Stimulated activated naive CD8-positive, alpha-beta T cell treated with anti-CD3 and anti-CD28 coated beads, Interleukin-15, Interleukin-2, amounts not matched to agents 100 U/mL and 50 U/mL, for 24 hours (primary cell): ENCODE measurements at places on chromosomes 3 and 15.

DNA sequence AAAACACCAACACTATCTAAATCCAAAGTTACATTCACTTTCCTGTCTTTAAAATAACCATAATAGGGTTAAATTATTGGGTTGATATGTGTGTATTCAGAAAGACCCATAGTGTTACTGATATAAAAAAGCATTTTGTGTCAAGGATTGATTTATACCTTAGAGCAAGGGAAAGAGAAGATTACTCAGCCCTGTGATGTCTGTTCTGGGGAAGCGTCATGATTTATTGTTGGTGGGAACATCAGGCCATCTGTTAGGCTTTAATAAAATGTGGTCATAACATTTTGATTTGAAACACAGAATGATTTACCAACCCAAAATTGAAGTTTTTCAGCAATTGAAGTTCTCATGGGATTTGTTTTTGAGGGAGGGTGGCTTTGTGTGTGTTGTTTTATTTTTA is 33.2 kb downstream of the SIDT1 start:
- DNase-seq: no peak

GRCh38 chr3:134065252-134066157 is 35.8 kb upstream of the SLCO2A1 start:
- no peak for DNase-seq

DNA sequence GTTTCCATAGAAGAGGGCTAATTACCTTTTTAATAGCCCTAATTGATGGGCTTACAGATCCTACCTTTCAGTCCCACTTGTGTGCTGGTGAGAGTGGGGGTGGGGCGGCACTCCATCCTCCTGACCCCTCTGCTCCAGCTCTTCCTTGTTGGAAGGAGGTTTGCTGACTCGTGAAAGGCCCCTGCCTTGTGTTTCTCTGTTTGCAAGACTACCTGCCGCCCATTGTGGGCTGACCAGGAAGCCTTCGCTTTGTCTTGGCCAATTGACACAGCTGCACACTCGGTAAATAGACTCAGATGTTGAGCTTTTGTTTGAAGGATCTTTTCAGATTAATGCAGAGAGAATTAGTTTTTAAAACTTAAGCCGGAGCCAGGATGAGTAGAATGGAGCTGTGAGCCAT is 197.3 kb upstream of the HES1 start:
- no peak for DNase-seq

- DNase-seq: peak; percentile 92
These were observed 3.7 kb downstream of the BMF start for GRCh38 chr15:40104865-40105516.

DNA sequence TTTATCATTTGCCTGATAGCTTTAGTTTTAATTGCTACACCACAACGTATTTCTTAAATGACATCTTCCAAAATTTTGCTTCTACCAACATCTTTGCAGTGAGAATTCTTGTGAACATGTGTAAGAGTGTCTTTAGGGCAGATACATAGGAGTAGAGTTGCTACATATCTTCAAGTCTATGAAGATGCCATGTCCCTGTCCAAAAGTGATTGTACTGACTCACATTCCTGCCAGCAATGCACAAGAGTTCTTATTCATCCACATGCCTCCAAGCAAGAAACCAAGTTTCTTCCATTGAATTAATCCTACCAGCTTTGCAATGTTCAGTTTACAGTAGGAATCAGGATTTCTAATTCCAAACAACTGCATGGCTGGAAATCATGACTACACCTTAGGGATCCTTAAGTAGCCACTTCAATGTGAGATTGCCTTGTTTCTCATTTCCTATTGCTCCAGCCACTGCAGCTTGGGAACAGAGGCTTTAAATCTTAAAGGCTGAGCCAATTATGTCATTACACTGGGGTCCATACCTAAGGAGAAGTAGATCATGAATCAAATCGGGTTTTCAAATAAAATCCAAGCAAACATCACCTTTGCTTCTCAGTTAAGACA is 44.5 kb downstream of the BCL2L10 start:
- no peak for DNase-seq

DNA sequence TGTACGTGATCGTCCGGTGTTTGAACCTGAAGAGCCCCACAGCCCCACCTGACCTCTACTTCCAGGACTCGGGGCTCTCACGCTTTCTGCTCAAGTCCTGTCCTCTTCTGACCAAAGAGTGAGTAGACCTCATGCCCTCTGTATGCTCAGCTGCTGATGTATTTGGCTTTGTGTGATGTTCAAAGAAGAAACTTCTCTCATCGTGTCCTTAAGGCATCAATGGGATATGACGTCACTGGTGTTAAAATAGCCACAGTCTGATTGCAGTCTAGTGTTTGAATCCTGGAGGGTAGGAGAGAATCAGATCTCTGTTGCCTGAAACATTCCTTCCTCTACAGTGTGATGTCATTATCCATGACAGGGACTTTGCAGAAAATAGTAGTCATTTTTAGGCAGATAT is 28.1 kb downstream of the ABHD2 start:
- no peak for DNase-seq

DNA sequence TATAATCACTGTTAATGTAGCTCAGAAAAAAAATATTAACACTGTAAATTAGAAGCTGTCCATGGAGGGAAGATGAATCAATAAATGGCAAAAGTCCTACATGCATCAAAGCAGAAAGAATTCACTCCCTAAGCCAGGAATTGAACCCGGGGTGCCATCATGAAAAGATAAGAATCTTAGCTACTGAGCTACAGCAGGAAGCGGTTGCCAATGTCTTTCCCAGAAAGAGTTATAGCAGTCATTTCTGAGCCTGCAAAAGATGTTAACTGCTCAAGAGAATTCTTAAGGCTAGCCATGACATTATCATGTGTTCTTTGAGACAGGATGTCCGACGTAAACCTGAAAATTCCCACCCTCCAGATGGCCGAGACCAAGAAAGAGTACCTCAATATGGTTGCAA is 47.4 kb upstream of the MKRN3 start:
- DNase-seq: no peak

DNA sequence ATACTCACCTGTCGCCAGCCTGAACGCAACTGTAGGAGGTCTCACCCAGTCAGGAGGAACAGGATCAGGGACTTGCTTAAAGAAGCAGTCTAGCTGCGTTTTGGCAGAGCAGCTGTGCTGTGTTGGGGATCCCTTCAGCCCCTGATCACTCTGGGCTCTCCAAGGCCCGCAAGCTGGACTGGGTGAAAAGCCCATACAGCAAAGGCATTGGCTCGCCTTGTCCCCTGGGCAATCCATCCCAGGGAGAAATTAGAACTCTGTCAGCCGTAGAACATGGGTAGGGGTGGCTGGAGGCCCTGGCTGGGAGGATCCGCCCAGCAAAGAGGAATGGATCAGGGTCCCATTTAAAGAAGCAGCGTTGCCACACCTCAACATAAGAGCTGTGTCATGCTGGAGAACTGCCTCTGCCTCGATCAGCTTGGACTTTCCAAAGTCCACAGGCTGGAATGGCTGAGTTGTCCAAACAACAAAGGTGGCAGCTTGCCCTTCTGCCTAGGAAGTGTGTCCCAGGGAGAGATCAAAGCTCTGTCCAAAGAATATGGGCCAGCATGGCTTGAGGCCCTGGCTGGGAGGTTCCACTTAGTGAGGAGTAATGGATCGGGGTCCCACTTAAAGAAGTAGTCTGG is 9.1 kb downstream of the OR5H2 start:
- DNase-seq: no peak

- DNase-seq: no peak
These were observed 31.5 kb downstream of the MBNL1 start for GRCh38 chr3:152300029-152300731.

- no peak for DNase-seq
These were observed 27.9 kb downstream of the CHCHD4 start for GRCh38 chr3:14096742-14097141.

- no peak for DNase-seq
These were observed 556.3 kb upstream of the TBL1XR1 start for GRCh38 chr3:177753451-177754155.

GRCh38 chr15:92812271-92812670 is 87.9 kb upstream of the CHD2 start:
- DNase-seq: no peak

DNA sequence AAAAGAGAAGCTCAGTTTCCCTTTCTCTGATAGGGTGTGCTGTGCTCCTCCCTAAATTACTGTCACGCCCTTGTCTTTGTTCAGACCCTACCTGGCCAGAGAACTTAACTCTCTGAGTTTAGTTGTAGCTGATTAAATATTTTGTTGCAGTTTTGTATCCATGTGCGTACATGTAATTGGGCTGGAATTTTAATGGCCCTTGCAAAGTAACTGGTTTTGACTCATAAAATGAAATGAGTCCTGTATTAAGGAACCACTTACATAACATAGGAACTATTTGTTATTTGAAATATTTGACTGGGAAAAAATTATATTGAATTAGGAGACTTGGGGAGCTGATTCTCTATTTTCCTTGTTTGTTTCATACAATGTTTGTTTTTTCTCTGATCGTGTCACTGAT is 80.2 kb downstream of the LRRK1 start:
- DNase-seq: no peak

DNA sequence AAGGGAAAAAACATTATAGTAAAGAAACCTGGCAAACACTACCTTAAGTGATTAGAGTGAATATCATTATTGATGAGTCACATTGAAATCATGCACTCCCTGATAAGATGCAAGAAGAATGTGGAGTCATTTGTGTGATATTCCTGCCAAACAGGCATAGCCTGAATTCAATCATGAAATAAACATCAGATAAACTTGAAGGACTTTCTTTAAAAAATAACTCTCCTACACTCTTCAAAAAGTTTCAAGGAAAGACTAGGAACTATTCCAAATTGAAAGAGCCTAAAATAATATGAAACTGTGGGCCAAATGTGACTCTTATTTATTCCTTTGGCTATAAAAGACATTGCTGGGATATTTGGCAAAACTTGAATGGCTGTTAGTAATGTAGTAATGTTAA is 625.7 kb upstream of the LMCD1 start:
- DNase-seq: no peak

DNA sequence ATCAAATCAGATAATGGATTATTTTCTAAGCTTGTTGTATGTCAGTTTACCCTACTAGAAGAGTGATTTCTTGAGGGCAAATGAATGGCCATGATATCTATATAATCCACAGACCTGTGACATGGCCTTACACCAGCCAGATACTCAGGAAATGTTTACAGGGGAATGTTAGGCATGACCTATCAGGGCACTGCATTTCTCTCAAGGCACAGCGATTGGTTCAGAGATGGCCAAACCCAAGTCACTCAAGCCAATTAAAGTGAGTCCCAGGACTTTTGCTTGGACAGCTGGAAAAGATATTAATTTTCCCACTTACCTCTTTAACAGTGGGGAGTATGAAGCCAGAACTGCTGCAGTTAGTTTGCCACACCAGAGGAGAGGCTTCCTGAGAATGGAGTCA is 28.7 kb upstream of the GATA2 start:
- DNase-seq: no peak

GRCh38 chr3:45123030-45123429 is 23.1 kb downstream of the CDCP1 start:
- DNase-seq: no peak

DNA sequence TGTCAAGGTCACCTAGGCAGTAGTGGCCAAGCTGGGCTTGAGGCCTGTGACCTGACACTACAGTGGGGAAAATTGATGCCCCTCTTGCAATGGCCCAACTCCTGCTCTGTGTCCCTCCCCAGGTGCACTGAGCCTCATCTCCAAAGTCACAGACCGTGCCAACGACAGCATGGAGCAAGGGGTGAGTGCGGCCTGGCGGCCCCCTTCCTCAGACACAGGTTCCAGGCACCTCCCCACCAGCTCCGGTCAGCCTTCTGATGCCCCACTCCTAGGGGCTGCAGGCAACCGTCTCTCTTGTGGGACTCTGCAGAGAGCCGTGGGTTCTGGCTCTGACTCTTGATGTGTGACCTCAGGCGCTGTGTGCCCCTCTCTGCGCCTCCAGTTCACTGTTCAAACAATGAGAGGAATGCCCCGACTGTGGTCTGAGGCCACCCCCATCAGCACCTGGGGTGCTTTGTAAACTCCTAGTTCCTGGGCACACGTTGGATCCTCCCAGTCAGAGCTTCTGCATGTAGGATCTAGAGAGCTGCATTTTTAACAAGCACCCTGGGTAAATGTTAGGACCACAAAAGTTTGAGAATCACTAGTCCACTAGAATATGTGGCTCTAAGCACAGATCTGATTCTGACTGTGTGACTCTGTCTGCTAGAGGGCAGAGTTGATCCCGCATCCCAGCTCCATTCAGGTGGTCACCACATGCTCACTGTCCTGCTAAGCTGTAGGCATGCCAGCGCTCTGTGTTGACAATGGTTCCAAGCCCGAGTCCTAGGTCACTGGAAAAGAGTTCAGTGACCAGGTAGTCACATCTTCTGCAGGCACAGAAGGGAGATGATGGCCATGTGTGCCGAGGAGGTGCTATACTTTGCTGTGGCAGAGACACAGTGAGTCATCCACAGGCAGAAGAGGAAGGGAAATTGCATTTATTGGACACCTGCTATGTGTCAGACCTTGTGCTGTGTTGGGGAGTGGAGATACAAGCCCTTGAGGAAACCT is 46.2 kb upstream of the NR2C2 start:
- no peak for DNase-seq

GRCh38 chr15:62880278-62880677 is 162.3 kb upstream of the TPM1 start:
- no peak for DNase-seq

- DNase-seq: no peak
These were observed 31.3 kb downstream of the SNRK start for GRCh38 chr3:43317461-43318316.

GRCh38 chr3:158685159-158685558 is 12.7 kb upstream of the LXN start:
- DNase-seq: no peak

DNA sequence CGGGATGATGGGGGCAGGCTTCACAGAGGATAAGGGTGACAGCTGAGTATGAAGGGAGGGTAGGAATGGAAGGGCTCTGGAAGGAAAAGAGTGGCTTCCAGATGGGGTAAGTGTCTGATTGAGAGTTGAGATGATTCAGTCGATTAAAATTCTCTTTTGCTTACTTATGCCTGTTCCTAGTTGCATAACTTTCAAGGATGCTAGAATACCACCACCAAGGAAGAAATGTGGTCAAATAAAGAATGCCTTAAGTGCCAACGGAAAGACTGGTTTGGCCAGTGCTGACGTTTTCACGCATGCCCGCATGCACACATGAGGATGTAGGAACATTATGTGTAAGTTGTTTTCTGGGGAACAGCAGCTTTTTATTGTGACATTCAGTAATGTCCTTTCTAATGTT is 263.4 kb upstream of the WNT5A start:
- DNase-seq: no peak

- DNase-seq: no peak
These were observed 164.0 kb upstream of the HES1 start for GRCh38 chr3:193971966-193972365.

- DNase-seq: no peak
These were observed 4.3 kb downstream of the PEAK1 start for GRCh38 chr15:77415450-77416147.

- no peak for DNase-seq
These were observed 28.6 kb downstream of the KCNAB1 start for GRCh38 chr3:156148946-156149381.

- no peak for DNase-seq
These were observed 74.0 kb upstream of the PHLDB2 start for GRCh38 chr3:111785034-111785433.

DNA sequence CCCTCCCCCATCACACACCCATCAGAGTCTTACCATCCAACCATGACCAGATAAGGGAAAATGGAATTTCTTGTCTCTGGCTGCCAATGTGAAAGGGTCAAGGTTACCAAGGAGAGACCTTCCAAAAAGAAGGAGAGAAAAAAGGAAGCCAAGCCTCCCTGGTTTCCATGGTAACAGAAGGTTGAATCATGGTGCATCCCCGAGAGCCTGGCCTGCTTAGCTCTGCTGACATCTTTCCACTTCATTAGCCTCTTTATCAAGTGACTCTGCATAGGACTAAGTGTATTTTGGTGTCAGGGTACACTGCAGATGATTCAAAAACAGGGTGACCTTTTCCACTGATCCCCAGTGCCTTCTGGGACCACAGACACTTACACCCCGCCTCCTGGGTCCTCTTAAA is 225.7 kb upstream of the PPP2R3A start:
- DNase-seq: no peak
